NCI-H510A (cell line): ENCODE measurements at places on chromosomes 16 and 17.
A peak's percentile ranks its signal among the peaks of the same experiment; 100 is the strongest.

DNA sequence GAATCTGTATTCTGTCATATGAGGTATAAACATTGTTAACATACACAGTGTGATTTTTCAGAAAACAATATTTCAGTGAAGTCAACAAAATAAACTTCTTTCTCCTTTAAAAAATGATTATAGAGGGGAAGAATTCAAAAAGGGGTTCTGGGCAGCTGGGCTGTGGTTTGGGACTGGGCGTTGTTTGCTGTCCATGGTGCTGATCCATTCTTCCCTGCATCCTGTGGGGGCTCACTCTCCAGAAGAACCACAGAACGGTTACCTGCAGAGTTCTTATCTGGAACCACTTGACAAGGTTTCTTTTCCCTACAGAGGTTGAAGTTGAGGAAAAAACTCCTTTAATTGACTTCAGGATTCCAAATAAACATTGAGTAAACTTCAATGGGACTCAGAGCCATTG, 1091.0 kb downstream of the CDH8 start:
- no peak for DNase-seq

GRCh38 chr17:75364078-75364477, 41.4 kb downstream of the GRB2 start:
- DNase-seq = no peak

DNA sequence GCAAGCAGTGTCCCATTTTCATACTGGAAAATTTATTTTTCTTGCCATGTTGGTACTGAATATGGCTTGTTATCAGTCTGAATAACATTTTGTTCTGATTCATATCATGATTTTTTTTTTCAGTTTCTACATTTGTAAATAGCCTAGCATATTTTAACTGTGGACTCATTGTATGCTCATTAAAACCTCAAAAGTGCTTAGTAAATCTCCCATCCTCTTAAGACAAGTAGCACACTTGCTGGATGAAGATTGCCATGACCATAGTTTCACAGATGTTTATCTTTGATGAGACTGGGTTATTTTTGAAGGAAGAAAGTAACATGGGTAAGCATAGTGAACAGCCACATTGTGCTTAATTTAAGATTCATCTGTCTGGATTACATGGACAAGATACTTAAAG, 878 bp downstream of the KRT10 start:
- DNase-seq = no peak

DNA sequence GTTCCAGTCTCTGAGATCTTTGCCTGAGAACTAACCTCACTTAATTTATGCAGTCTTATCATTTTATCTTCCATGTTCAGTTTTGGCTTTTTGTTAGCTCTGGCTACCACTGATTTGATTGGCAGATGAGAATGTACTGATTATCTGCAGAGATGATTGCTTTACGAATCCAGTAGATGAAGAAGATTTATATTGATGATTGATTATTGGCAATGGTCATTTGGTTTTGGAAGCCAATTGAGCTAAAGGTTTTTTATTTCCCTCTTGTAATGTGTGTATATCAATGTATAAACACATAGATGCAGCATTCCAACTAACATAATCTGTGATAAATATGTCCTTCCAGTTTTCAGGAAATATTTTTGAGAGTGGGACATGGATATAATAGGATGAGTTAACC, 763.6 kb downstream of the CDH11 start:
- DNase-seq = no peak

DNA sequence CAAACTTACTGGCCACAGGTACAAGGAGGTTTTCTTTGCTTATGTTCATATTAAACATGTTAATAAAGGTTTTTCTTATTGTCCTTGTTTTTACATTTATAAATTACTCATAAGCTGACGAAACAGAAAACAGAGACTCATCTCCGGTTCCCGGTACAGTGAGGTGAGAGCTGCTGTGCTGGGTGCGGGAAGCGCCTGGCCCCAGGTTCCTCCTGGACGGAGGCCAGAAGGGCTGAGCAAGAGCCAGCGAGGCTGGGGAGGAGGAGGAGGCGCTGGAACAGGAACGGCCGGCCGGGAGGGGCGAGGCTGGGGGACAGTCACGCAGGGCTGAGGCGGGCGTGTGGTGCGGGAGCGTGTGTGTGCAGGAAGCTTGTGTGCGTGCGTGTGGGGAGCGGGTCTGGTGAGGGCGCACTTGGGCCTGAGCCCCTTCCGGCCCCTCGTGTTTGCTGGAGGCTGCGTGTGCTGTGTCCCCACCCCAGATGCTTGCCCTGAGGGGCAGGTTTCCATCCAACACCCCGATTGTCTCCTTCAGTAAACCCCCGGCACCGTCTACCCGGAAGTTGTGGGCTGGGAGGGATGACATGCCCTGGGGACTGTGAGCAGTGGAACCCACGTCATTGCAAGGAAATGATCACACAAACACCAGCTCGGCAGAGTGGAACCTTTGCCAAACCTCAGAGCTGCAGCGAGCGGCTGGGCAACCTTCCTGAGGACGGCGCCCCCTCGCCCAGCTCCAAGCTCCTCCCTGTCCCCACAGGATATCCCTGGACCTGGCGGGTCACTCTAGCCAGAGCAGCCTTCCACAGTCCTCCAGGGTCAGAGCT, 19.5 kb downstream of the CD7 start:
- DNase-seq = peak; percentile 39

DNA sequence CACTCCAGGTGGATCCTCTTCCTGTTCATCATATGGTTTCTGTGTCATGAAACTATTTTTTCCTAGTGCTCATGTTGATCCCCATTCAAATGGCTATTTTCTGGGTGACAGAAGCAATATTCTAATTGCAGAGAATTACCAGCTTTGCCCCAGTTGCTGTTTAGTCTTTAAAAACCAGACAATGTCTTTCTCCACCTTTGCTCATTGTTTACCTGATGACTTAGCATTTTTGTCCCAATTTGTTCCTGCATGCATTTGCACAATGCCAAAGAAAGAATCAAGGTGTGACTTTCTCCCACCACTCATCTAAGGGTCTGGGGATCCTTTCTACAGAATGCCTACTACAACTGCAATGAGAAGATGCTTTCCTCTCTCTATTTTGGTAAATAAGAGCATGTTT, 439.9 kb upstream of the MAF start:
- DNase-seq = no peak

GRCh38 chr16:84600343-84601229, 17.3 kb downstream of the COTL1 start:
- no peak for DNase-seq

DNA sequence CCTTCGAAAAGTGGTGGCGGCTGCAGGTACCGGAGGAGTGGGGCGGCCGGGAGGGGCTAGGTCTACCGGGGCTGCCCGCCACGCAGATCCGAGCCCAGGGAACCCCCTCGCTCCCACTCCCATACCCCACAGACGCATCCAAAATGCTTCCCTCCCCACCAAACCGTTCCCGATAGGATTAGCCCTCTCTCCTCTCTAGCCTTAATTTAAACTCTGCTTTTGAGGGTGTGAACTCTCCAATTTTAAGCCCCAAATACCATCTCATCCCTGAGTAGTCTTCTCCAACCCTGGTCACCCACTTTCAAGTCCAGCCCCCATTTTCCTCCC, 260 bp upstream of the CXCL16 start:
- no peak for DNase-seq

DNA sequence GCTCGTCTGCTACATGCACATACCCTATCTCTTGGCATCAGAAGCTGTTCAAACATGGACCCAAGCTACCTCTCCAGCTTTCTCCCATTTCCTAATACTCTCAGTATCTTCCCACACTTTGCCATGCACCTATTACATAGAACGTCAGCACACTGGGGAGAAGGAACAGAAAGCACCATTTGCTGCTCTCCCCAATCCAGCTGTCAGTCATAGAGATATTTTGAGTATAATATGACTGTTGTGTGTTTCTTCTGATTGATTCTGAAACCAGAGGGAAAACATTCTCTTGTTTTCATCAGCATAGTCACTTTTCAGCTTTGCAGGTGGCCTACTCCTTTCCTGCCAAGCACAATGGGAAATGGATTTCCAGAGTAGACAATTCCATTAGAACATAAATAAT, 107.1 kb downstream of the ADAMTS18 start:
- DNase-seq = no peak

DNA sequence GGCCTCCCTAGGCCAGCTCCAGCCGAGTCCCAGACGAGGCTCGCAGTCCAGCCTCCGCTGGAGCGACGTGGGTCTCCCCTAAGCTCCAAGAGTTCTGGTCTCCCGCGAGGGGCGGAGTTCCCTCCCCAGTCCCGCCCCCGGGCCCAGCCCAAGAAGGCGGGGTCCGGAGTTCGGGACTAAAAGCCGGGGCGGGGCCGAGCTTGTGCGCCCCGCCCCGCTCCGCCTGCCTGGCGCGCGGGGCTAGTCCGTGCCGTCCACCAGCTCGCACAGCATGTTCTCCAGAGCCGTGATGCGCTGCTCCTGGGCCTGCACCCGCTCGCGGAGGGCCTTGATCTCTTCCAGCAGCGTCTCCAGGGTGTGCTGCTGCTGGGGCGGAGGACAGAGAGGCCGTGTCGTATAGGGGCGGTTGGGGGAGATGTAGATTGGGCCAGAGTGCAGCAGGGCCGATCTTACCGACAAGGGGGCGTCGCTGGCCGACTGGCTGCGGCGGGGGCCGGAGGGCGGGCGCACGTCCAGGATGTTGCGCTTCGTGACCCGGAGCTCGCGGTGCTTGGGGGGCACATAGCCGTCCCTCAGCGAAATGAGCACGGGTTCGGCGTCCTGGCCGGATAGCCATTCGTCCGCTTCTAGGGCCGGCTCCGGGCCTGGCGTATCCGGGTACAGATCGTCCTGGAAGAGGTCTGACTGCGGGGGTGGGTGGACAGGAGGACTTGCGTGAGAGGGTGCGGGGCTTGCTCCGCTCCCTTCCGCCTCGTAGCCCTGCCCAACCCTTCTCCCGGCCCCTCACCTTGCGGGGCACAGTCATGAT, 7.0 kb downstream of the CORO6 start:
- no peak for DNase-seq

DNA sequence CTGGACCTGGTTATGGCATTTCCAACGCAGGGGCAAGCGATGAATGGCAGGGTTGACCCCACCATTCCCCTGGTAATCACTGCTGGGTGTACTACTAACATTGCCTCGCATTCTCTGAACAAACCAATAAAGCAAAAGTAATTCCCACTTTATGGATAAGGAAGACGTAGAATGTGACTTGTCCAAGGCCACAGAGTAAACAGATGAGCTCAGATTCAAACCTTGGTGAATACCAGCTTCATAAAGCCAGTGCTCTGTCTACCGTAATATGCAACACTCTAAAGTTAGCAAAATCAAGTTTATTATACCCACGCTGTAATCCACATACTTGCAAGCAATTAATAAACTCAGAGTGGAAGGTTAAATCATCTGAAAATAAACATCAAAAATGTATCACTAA, 59.6 kb downstream of the ANKFY1 start:
- no peak for DNase-seq
